Endothelial cell (in vitro differentiated cells): ENCODE measurements at places on chromosomes 7 and 10. TPM values are rescaled to one million over a fixed set of nuclear protein-coding genes. Genes with fewer than 3 reads are reported as not detected.

OR2A42 gene
- total RNA-seq = 0.08 TPM

C10orf53 gene
- not detected for total RNA-seq

SMARCD3 gene
- 5.4 TPM for total RNA-seq

EBLN1 gene
- not detected for total RNA-seq

STAG3 gene
- 1.9 TPM for total RNA-seq

IFRD1 gene
- total RNA-seq = 55.4 TPM

GIMAP8 gene
- total RNA-seq = 143 TPM

CDK14 gene
- total RNA-seq = 30.2 TPM

CRPPA gene
- total RNA-seq = 3.2 TPM

BLNK gene
- not detected for total RNA-seq

SRGN gene
- 4.7 TPM for total RNA-seq

PRPS1L1 gene
- not detected for total RNA-seq

CPXM2 gene
- 0.33 TPM for total RNA-seq

OR6B1 gene
- total RNA-seq = not detected

MARVELD1 gene
- total RNA-seq = 21.0 TPM

EVX1 gene
- total RNA-seq = 0.51 TPM

NUPR2 gene
- not detected for total RNA-seq

C10orf105 gene
- total RNA-seq = 0.15 TPM

VSIR gene
- 86.1 TPM for total RNA-seq

CUZD1 gene
- total RNA-seq = 0.54 TPM

GSTK1 gene
- 80.0 TPM for total RNA-seq

HOGA1 gene
- 0.85 TPM for total RNA-seq

CALN1 gene
- 1.4 TPM for total RNA-seq

GRM3 gene
- total RNA-seq = not detected

TAS2R3 gene
- 0.74 TPM for total RNA-seq

CFAP46 gene
- total RNA-seq = 0.95 TPM

CC2D2B gene
- total RNA-seq = 2.1 TPM

LMOD2 gene
- not detected for total RNA-seq

CABCOCO1 gene
- total RNA-seq = 0.28 TPM

ACSM6 gene
- total RNA-seq = not detected

PRKAR1B gene
- total RNA-seq = 21.7 TPM
